ENCODE measurements at places on chromosomes 4 and X. TPM values are rescaled to one million over a fixed set of nuclear protein-coding genes. Genes with fewer than 3 reads are reported as not detected.

SEPSECS gene
- total RNA-seq: 15.9 TPM

DNA sequence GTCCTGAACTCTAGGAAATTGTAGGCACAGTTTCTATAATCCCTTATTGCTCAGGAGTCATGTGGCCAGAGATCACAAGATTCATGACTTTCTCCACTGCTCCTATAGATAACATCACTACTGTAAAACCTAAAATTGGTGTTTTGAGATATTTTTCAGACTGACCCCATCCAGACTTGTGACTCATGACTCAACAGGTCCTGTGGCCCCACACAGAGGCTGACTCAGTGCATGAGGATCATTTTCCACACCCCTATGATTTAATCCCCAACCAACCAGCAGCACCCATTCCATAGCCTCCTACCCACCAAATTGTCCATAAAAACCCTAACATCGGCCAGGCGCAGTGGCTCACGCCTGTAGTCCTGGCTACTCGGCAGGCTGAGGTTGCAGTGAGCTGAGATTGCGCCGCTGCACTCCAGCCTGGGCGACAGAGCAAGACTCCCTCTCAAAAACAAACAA is 13.2 kb upstream of the XIAP start:
- H3K4me1 ChIP-seq: no peaks in the 10 kb centered on the region
- H3K4me3 ChIP-seq: no peak overlapping the region
- H3K27me3 ChIP-seq: no peaks in the 10 kb centered on the region
- no peaks in the 10 kb centered on the region for H3K36me3 ChIP-seq
- H3K27ac ChIP-seq: no peak overlapping the region

GAGE1 gene
- total RNA-seq: not detected

GRCh38 chrX:73577361-73577760 is 14.4 kb downstream of the CHIC1 start:
- H3K27me3 ChIP-seq: no peaks in the 10 kb centered on the region
- no peak overlapping the region for H3K4me3 ChIP-seq
- no peak overlapping the region for H3K27ac ChIP-seq
- DNase-seq: no peak
- no peaks in the 10 kb centered on the region for H3K36me3 ChIP-seq

GRCh38 chr4:26127851-26128337 is 192.9 kb upstream of the RBPJ start:
- peaks cover 2% of the 10 kb centered on the region for H3K36me3 ChIP-seq
- DNase-seq: no peak
- peaks cover 21% of the 10 kb centered on the region for H3K4me1 ChIP-seq
- peak overlapping the region; percentile 37 for H3K27ac ChIP-seq
- H3K27me3 ChIP-seq: no peaks in the 10 kb centered on the region
- H3K4me3 ChIP-seq: no peak overlapping the region

DNA sequence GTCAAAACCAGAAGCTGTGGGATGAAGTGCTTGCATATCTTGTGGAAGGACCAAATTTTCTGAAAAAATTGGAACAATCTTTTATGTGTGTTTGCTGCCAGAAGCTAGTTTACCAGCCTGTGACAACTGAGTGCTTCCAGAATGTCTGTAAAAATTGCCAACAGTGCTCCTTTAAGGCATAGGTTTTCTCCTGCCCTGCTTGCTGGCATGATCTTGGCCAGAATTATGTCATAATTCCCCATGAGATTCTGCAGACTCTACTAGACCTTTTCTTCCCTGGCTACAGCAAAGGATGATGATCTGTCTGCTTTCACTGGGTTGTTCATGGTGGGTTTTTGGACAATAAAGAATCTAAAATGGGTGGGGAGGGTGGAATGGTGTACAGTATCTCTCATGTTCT is 196.3 kb upstream of the ZCCHC13 start:
- no peaks in the 10 kb centered on the region for H3K4me1 ChIP-seq
- DNase-seq: no peak
- peaks cover 3% of the 10 kb centered on the region for H3K36me3 ChIP-seq
- no peak overlapping the region for H3K4me3 ChIP-seq
- no peak overlapping the region for H3K27ac ChIP-seq

- no peaks in the 10 kb centered on the region for H3K4me1 ChIP-seq
- no peak for DNase-seq
- H3K27ac ChIP-seq: no peak overlapping the region
- H3K27me3 ChIP-seq: no peaks in the 10 kb centered on the region
Observed at GRCh38 chr4:177064729-177065394, 244.8 kb upstream of the NEIL3 start.

DNA sequence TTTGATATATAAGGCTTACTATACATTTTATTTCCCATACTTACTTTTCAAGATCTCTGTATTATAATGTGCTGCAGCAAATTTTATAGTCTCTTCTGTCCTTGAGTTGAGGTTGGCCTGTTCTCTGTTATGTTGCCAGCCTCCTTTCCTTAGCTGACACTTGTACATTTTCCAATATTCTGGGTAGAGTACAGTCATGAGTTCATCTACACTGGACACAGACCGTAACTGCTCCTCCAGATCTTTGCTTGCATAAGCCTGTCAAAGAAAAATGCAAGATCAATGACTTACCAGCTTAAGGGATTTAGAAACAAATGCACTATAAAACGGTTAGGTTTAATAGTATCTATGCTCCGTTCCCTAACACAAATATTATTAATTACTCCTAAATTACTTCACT is 63.2 kb downstream of the VEGFC start:
- H3K4me3 ChIP-seq: no peak overlapping the region
- no peaks in the 10 kb centered on the region for H3K36me3 ChIP-seq
- no peaks in the 10 kb centered on the region for H3K4me1 ChIP-seq

GRCh38 chr4:59094505-59094904 is 1984.3 kb upstream of the IGFBP7 start:
- no peak for DNase-seq
- H3K36me3 ChIP-seq: no peaks in the 10 kb centered on the region
- H3K4me3 ChIP-seq: no peak overlapping the region
- H3K27me3 ChIP-seq: no peaks in the 10 kb centered on the region

DNA sequence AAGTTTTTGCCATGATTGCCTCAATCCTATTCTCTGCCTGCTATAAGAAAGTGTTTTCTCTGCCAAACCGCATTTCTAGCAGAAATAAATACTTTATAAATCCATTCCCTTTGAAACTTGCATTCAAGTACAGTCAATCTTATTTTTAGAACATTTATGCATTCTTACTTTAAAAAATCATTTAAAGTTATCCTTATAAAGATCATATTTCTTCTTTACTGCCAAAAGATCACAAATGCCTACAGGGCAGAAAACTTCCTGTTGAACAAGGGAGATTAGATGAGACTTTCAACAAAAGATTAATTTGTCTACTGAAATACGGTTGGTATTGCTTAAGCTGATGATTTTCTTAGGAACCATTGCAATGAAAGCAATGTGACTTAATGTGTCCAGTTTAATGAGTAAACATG is 207.2 kb upstream of the SLIT2 start:
- no peak for DNase-seq
- no peaks in the 10 kb centered on the region for H3K27me3 ChIP-seq
- H3K36me3 ChIP-seq: no peaks in the 10 kb centered on the region
- no peaks in the 10 kb centered on the region for H3K4me1 ChIP-seq
- no peak overlapping the region for H3K4me3 ChIP-seq
- no peak overlapping the region for H3K27ac ChIP-seq

GRCh38 chr4:155539746-155540145 is 126.9 kb upstream of the GUCY1A1 start:
- H3K4me3 ChIP-seq: no peak overlapping the region
- no peak overlapping the region for H3K27ac ChIP-seq
- no peaks in the 10 kb centered on the region for H3K27me3 ChIP-seq
- DNase-seq: no peak
- H3K4me1 ChIP-seq: no peaks in the 10 kb centered on the region
- H3K36me3 ChIP-seq: no peaks in the 10 kb centered on the region

DNA sequence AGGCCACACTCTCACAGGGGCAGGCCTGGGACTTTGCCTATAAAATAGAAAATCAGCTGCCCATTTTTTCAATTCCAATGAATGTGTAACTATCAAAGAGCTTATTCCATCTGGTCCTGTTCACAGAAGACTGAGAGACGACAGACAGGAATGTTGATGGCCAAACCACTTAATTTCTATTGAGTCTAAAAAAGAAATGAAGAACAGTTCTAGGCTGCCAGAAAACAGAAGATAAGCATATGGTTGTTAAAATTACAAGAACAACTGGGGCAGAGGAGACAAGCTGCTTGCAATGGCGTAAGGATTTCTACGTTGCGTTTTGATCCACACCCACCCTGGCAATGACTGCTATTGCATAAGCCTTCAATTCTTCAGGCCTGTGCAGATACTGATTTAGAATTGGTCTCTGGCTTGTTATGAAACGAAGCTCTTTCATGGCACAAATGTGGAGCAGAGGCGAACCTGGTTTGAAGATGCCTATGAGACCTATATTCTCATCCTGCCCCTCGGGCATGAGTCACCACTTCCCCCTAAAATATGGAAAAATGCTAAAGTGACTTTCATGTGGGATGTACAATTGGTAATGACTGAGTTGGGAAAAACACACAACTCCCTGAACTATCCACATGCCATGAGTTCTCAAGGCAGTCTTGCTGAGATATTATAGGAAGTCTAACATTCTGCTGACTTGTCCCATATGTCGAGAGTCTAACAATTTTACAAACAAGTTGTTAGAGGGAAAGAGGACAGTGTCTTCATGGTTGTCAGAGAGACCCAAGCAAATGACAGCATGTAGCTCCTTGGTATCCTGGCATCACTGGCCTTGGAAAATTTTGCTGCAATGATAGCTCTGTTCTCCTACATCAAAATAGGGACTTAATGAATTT is 37.9 kb upstream of the SORBS2 start:
- H3K27ac ChIP-seq: no peak overlapping the region
- H3K4me1 ChIP-seq: no peaks in the 10 kb centered on the region
- H3K4me3 ChIP-seq: no peak overlapping the region
- H3K36me3 ChIP-seq: peaks cover 2% of the 10 kb centered on the region
- DNase-seq: no peak

- peaks cover 5% of the 10 kb centered on the region for H3K36me3 ChIP-seq
- peaks cover 37% of the 10 kb centered on the region for H3K4me1 ChIP-seq
- no peak overlapping the region for H3K27ac ChIP-seq
- DNase-seq: no peak
- peaks cover 12% of the 10 kb centered on the region for H3K27me3 ChIP-seq
- peak overlapping the region; percentile 69 for H3K4me3 ChIP-seq
Observed at GRCh38 chr4:78937837-78938236, 1.4 kb downstream of the PAQR3 start.

DNA sequence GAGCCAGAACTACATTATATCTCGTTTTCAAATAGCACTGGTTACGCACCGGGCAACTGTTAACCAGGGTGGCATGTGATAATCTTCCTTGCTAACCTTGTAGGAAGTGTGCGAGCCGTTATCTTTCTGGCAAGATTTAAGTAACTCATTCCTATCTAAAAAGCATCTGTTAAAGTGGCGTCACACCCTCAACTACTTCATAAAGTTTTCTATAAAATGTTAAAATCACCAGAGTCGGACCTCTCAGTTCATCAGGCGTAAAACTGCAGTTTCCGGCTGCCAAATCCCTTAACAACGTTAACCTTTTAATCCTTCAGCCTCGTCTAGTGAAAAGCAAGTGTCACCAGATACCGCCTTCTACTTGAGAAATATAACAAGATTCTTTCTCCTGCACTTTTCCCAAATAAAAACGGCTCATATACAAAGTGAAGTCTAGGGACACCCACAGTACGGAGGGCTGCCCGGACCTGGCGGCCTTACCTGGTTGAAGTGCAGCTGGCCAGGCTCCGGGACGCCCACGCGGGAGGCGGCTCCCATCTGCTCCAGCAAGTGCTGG is 1.2 kb downstream of the SLC39A8 start:
- peaks cover 7% of the 10 kb centered on the region for H3K36me3 ChIP-seq
- peaks cover 47% of the 10 kb centered on the region for H3K4me1 ChIP-seq
- peak overlapping the region; percentile 100 for H3K4me3 ChIP-seq
- H3K27ac ChIP-seq: peak overlapping the region; percentile 99
- no peak for DNase-seq
- peaks cover under 1% of the 10 kb centered on the region for H3K27me3 ChIP-seq

DNA sequence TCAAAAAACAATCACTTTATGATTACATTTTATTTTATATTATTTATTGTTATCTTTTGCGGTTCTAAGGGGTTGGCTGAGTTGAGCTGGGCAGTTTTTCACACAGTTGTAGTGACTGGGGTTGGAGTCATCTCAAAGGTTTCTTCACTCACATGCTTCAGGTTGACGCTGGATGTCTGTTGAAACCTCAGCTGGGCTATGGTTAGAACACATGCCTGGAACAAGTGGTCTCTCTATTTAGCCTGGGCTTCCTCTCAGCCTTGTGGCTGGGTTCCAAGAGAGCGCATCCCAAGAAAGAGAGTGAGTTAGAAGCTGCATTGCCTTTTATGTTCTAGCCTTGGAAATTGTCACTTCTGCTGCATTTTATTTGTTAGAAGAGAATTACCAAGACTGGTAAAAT is 87.4 kb downstream of the CBLL2 start:
- no peaks in the 10 kb centered on the region for H3K27me3 ChIP-seq
- no peaks in the 10 kb centered on the region for H3K36me3 ChIP-seq
- DNase-seq: no peak
- no peaks in the 10 kb centered on the region for H3K4me1 ChIP-seq

XK gene
- 0.32 TPM for total RNA-seq

GRCh38 chr4:54819034-54819433 is 161.3 kb downstream of the KIT start:
- no peak overlapping the region for H3K4me3 ChIP-seq
- H3K27me3 ChIP-seq: no peaks in the 10 kb centered on the region
- peaks cover 4% of the 10 kb centered on the region for H3K4me1 ChIP-seq
- no peak for DNase-seq

CAPN6 gene
- not detected for total RNA-seq

- peak; percentile 13 for DNase-seq
- H3K27ac ChIP-seq: peak overlapping the region; percentile 57
- peak overlapping the region; percentile 92 for H3K4me3 ChIP-seq
- no peaks in the 10 kb centered on the region for H3K27me3 ChIP-seq
Observed at GRCh38 chrX:119236623-119237561, 807 bp downstream of the PGRMC1 start.

DNA sequence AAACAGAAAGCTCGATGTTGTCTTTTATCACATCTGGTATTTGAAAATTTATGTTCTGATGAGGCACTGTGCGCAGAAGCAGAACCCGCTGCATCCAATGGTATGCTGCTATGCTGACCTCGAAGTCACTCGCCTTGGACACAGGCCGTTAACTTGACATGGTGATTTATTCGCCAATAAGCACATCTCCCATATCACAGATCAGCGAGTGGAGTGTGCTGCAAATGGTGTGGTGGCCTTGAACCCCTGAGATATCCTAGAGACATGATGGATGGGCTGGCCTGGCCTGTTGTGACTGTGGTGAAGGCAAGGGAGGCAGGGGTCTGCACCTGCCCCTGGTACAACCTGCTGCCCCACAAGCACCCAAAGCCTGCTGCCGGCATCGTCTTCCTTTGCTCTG is 175.4 kb upstream of the FRG1 start:
- no peak overlapping the region for H3K27ac ChIP-seq
- no peaks in the 10 kb centered on the region for H3K4me1 ChIP-seq
- H3K4me3 ChIP-seq: no peak overlapping the region
- no peaks in the 10 kb centered on the region for H3K36me3 ChIP-seq
- no peak for DNase-seq

GRCh38 chr4:119286377-119287002 is 35.4 kb downstream of the FABP2 start:
- no peak overlapping the region for H3K27ac ChIP-seq
- no peaks in the 10 kb centered on the region for H3K27me3 ChIP-seq
- no peak overlapping the region for H3K4me3 ChIP-seq
- peaks cover 24% of the 10 kb centered on the region for H3K4me1 ChIP-seq

TET2 gene
- 41.1 TPM for total RNA-seq

- no peak for DNase-seq
- no peaks in the 10 kb centered on the region for H3K27me3 ChIP-seq
- no peak overlapping the region for H3K27ac ChIP-seq
- no peak overlapping the region for H3K4me3 ChIP-seq
Observed at GRCh38 chrX:6738518-6739470, 203.9 kb upstream of the VCX3A start.

GRCh38 chr4:124883632-124884031 is 171.1 kb upstream of the ANKRD50 start:
- H3K27ac ChIP-seq: no peak overlapping the region
- no peaks in the 10 kb centered on the region for H3K36me3 ChIP-seq
- no peak overlapping the region for H3K4me3 ChIP-seq
- no peak for DNase-seq
- no peaks in the 10 kb centered on the region for H3K4me1 ChIP-seq
- H3K27me3 ChIP-seq: no peaks in the 10 kb centered on the region

All from T-helper 17 cell (primary cell).